ENCODE measurements at places on chromosomes 12 and 14. TPM values are rescaled to one million over a fixed set of nuclear protein-coding genes. Genes with fewer than 3 reads are reported as not detected.

ISM2 gene
- not detected for total RNA-seq

MYL2 gene
- total RNA-seq: 9.5 TPM

LRRC74A gene
- not detected for total RNA-seq

CAPS2 gene
- 17.2 TPM for total RNA-seq

TSPAN8 gene
- total RNA-seq: 10.2 TPM

KRT72 gene
- not detected for total RNA-seq

GRCh38 chr12:71152851-71153250 lies 4.9 kb downstream of the TSPAN8 start:
- no peak for DNase-seq

DNA sequence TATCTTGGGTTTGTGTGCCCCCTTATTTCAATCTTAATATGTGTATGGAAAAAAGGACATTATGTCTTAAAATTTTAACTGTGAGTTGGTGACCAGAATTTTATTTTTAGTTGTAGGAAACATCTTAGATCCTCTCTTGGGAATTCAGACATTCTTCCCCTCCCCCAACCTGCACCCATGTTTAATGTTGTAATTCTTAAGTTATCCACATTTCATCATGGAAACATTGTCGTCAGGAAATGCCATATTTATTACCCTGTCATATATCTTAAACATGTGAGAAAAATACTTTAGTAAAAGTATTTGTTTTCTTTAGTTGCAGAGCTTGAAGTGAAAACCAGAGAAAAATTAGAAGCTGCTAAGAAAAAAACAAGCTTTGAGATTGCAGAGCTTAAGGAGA lies 30.3 kb downstream of the YEATS4 start:
- DNase-seq: no peak

- no peak for DNase-seq
Observed at GRCh38 chr12:82818271-82819035, 131.7 kb downstream of the TMTC2 start.

- no peak for DNase-seq
Observed at GRCh38 chr12:103748002-103748401, 93.0 kb downstream of the NT5DC3 start.

DNA sequence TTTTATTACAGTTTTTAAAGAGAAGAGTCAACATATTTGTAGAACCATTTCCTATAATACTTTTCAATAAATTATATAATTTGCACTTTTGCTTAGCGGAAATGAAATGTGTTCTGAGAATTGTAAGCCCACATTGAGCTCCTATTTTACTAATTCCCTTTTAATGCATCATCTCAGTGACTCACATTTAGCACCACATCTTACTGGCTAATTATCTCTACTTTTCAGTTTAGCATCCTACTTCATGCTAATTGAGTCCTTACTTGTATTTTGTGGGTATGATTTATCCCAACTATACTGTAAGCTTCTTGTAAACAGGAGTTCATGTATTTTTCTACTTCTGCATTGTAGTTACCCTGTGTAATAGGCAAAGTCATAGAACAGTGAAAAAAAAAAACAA lies 67.5 kb downstream of the TMX1 start:
- no peak for DNase-seq

DNA sequence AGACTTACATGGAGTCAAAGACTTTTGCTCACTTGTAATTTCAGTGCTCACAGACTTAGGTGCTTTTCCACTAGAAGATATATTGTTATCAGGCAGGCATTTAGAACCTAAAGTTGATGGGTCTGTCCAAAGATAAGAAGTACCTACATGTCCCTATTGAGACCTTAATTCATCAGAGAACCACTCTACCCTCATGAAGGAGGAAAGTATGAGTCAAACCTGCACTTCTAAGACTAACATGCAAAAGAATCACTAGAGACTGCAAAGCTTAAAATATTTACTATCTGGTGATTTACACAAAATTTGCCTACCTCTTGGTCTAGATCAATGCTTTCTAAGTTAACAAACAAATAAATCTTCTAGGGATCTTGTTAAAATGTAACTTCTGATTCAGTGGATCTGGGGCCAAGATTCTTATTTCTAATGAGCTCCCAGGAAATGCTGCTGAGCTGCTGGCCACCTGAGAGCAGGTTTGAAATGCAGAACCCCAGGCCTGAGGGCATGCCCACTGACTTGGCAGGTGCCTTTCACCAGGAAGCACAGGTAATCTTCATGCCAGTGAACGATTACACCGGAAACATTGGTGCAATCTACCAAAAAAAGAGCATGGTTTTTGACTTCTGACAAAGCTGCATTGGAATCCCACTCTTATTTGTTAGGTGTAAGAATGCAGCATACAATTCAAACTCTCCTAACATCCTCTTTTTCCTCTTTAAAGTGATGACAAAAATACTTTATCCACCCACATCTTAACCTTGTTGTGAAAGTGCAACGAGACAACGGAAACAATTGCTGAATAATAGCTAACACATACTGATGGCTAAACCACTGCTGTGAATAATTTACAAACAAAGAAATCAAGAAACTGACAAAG lies 214.2 kb downstream of the ADAMTS20 start:
- no peak for DNase-seq

DNA sequence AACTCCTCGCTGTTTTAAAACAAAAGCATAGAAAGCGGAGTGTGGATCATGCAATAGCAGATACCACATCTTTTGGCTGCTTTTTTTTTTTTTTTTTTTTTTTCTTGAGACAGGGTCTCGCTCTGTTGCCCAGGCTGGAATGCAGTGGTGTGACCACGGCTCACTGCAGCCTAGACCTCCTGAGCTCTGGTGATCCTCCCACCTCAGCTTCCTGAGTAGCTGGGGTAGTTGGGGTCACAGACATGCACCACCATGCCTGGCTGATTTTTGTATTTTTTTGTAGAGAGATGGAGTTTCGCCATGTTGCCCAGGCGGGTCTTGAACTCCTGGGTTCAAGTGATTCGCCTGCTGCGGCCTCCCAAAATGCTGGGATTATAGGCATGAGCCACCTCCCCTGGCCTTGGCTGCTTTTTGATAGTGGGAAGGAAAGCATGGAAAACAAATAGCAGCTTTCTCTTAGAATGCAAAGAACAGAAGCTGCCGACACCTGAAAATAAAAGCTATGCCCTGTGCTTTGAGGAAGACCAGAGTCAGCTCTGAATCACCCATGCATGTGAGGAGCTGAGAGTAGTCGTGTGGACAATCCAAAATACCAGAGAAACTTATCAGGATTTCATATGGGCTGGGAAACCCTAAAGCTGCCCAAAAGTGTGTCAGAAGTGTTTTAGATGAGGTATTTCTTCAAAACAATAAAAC lies 3.6 kb upstream of the ELK3 start:
- no peak for DNase-seq

- no peak for DNase-seq
Observed at GRCh38 chr14:90274808-90275457, 18.6 kb downstream of the PSMC1 start.

DNA sequence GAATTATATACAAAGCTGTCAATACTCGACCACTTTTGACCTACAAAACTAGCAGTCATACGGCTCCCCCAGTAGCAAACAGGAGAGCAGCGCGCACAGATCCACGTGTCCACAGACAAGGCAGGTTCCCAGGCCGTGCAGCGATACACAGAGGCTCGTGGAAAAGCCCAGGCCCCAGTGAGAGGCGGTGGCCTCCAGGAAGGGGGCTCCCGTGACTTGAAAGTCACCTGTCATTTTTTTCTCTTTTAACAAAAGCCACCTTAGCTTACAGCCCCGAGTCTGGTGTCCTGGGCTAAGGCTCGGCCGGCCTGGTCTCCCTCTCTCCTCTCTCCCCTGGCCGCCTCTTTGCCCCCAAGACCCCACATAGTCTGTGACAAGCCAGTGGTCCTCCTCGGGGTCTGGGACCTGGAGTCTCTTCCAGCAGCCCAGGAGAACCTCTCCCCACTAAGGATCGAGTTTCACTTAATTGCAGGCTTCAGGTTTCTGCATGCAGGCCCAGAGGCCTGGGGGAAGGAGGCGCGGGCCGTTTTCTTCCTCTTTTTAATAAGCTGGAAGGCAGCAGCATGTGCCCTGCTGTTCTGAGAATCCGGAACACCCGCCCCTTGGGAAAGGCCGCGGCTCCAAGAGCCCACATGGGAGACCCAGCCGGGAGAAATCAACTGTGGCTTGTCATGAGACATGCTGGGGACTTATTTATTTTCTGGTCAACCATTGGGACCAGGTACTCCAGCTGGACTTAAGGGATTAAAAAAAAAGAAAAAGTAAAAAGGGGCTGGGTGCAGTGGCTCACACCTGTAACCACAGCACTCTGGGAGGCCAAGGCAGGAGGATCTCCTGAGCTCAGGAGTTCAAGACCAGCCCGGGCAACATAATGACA lies 15.9 kb downstream of the NCOR2 start:
- peak; percentile 70 for DNase-seq

Data from urinary bladder (tissue), 4 donors.